ENCODE measurements at places on chromosomes 2 and 18.

GRCh38 chr2:46077522-46078107, 219.6 kb upstream of the EPAS1 start:
- no peak for DNase-seq

- no peak for DNase-seq
Measured at GRCh38 chr2:226020176-226020575, 620.7 kb downstream of the NYAP2 start.

DNA sequence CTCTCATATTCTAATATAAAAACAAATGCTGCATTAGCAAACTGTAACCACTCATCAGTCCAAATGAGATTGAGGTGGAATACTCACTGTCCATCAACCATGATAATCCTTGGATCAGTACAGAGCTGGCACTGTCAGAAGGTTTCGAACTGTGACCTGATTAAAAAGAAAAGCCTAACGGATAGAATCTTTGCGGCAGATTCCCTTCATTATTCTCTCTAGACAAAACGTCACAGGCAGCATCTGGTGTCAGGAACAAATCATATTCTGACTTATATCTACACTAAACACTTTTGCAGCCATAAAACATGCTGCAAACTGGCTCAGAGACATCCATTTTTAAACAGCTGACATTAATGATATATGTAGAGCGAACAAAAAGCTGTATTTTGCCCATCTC, 677.7 kb upstream of the NXPH2 start:
- DNase-seq: no peak

GRCh38 chr18:43393174-43393573, 115.9 kb upstream of the SYT4 start:
- DNase-seq: no peak

- no peak for DNase-seq
Measured at GRCh38 chr18:58860747-58861231, 3.9 kb upstream of the ZNF532 start.

DNA sequence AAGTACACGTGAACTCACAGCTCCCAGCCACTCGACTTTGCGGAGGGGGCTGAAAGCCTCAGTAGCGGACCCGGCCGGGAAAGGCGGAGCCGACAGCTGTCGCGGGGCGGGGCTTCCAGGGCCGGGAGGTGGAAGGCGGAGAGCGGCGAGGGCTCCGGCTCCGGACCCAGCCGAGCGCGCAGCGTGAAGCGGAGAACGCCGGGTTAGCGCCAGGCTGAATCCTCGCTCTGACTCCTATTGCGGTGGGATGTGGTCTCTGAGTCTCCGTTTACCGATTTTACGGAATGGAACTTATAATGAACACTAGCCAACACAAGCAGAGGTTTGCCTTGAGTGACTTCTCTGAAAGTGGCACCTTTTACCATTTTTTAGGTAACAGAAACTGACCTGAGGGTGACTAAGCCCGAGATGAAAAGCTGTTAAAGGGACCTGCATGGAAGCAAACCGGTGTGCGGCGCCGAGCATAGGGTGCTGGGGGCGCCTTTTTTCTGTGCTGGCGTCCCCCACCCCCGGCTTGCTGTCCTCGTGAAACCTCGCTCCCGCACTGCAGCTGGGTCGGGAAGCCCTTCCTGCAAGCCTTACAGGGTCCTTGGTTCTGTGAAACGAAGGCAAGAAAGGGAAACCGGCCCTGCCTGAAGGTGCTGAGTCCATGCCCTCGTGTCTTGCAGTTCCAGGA, 72.9 kb downstream of the EN1 start:
- peak; percentile 92 for DNase-seq

- peak; percentile 84 for DNase-seq
Measured at GRCh38 chr2:127664065-127664894, 11.1 kb downstream of the LIMS2 start.

- peak; percentile 85 for DNase-seq
Measured at GRCh38 chr2:128607911-128608506, 289.3 kb upstream of the HS6ST1 start.

DNA sequence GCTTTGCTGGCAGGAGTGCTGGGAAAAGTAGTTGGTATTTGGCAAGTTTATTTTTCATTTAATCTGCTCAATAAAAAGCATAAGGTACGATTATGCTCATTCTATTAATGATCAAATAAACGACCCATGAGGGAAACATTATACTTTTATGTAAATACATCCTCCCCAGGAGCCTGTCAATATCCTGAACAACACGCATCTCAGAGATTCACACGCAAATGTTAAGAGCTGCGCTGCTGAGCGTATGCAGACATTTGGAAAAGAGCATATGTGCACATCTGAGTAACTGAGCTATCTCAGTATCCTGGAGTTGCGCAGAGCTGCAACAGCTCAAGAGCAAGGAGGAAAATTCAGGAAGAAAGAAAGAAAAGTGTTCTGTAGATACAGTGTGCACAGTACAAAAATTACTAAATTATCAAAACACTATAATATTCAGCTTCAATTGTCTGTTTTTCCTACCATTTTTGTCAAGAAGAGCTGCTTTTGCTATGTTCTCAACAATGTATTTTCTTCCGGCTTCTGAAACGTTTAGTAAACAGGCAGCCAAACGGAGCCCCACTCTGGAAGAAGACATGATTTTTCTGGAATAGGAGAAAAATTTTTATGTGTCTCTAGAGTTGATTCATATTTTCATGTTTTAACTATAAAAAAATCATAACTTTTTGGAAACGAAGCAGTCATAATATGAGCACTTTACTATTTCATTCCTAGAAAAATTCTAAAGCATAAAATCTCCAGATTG, 2.4 kb downstream of the FTCDNL1 start:
- no peak for DNase-seq

DNA sequence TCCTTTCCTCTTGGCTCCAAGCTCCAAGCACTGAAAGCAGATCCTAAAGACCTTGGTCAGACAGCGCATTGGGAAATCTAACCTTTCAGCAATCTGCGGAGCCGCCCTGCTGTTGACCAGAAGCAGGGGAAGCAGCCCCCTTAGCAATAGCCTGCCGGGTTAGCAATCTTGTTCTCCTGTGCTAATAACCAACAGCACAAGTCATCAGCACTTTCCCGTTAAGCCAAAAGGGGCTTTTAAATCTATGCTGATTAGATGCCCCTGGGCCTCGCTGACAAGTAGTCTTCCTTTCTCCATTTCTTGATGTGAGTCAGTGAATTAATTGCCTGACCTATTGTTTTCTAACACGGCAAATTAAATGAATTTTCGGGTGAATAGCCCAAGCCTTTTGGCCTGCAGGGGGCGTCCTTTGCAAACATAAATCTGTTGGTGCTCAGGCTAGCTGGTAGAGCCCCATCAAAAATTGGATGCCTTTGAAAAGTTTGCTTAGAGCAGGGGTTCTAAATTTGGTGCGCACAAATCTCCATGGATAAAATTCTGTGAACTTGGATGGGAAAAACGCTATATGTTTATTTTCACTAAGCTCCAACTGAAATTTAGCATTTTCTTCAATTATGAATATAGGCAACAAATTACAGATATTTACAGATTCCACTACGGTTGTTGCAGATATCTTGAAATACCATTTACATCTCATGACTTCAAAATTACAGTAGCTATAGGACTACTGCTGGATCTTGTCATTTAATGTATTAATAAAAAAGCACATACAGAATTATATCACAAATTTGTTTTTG, 24.6 kb downstream of the MAIP1 start:
- DNase-seq: peak; percentile 92

GRCh38 chr2:56008661-56009431, 85.3 kb upstream of the EFEMP1 start:
- no peak for DNase-seq

- no peak for DNase-seq
Measured at GRCh38 chr2:109516445-109517117, 97.2 kb downstream of the SEPTIN10 start.

DNA sequence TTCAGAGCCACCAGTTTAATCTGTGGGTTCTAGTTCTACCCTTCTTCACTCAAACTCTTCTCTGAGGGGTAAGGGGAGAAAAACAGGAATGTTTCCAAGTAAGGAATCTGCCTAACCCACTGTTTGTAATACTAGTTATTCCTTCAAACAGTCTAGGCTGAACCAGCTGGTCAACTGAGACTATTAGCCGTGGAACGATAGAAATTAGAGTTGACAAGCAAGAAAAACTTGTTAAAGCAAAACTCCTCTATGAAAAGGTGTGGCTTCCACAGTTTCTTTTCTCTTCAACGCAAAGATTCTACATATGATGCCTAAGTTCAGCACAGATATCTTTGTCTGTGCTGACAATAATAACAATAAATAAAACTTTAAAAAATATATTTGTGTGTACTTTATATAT, 11.5 kb downstream of the PAIP2B start:
- no peak for DNase-seq

DNA sequence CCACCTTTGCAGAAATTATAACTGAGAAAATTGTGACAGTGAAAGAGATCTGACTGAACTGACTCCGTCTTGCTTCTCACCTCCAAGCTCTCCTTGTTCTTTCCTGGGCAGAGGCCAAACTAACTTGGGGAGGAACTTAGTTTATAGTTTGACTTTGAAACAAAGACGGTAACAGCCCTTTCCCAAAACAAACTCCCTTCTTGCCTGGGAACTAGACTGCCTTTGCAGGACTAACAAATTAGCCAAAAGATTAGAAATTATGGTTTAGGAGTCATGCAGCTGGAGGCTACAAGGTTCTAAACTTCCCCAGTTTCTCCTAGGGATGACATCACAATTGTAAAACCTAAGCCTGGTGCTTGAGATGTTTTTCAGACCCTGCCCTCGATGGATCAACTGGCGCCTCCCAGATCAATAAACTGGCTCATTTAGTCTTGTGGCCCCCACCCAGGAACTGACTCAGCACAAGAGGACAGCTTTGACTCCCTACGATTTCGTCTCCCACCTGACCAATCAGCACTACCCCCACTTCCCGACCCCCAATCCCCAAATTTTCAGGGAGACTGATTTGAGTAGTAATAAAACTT, 137.7 kb downstream of the ALPK2 start:
- no peak for DNase-seq

Data from mesenteric fat pad (tissue), 1 donor.